Stimulated activated CD8-positive, alpha-beta memory T cell treated with anti-CD3 and anti-CD28 coated beads, Interleukin-7, amount 100 ng/mL, for 1 hour (primary cell): ENCODE measurements at places on chromosomes 2 and 18.

DNA sequence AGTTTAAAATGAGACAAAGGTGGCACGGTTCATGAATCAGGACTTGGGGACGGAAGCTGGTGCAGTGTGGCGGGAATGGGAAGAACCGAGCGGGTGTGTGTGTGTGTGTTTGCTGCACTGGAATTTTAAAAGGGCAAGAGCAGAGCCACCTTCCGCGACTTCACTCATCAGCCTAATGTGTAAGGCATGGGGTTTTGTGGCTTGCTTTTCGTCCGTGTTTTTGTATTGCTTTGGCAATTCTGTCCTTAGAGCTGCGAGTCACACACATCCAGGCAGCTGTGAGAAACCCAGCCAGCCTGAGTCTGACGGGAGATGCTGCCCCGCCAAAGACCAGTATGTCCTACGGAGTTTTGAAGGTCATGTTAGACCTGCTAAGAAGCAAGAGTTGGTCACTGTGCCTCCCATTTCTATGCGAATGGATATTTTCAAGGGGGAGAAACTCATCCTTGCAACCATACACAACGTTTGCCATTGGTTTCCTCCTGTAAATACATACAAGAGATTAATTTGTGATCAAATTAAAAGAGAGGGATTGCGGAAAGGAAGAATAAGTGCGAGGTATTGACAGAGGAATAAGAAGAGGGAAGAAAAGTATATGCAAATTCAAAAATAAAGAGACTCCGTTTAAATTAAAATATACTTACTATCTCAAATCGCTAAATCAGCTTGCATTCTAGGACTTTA lies 665 bp upstream of the CACNB4 start:
- no peak for DNase-seq

GRCh38 chr18:24695168-24695567 lies 234.7 kb downstream of the HRH4 start:
- DNase-seq: no peak

- DNase-seq: no peak
Observed at GRCh38 chr2:99881901-99882591, 260.3 kb downstream of the AFF3 start.

- no peak for DNase-seq
Observed at GRCh38 chr2:185384822-185385560, 353.6 kb upstream of the FSIP2 start.

DNA sequence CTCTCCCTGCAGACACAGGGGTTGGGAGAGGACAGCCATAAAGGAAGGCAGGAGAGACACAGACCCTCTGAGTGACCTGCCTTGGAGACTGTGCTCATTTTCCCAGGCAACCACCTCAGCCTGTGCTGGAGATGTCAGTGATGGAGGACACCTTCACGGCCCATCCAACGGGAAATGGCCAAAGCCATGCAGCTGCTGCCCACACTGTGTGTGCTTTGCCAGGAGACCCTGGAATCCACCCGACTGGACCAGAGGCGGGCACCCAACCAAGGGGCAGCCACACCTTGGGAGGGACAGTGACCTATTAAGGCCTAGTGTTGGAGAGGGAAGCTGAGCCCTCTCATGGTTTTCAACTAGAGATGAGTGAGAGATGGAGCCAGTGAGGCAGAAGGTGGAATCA lies 192.5 kb downstream of the SMAD2 start:
- DNase-seq: no peak

DNA sequence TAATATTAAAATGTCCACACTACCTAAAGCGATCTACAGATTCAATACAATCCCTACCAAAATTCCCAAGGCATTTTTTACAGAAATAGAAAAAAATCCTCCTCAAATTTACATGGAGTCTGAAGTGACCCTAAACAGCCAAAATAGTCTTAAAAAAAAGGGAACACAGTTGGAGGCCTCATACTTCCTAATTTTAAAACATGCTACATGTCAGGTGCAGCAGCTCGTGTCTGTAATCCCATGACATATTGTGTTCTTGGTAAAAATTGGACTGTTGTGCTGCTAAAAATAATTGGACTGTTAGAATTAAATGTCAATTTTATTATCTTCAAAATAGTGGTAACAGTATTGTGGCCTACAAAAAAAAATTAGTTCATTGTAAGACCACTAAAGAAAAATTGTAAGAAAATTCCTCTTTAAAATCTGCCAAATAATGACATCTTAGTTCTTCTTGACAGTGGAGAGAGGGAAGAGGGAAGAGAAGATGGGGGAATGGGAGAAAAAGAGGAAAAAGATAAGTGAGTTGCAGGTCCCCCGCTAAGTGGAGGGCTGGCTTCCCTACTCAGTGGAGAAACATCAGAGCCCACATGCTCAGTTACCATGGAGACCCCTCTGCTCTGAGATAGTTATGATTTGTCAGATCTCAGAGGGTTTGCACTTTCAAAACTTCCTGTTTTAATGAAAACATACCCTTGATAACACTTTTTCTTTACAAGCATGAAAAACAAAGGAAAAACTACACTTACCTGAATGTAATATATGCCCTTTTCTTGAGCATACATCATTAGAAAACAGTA lies 46.5 kb downstream of the UNC50 start:
- no peak for DNase-seq

DNA sequence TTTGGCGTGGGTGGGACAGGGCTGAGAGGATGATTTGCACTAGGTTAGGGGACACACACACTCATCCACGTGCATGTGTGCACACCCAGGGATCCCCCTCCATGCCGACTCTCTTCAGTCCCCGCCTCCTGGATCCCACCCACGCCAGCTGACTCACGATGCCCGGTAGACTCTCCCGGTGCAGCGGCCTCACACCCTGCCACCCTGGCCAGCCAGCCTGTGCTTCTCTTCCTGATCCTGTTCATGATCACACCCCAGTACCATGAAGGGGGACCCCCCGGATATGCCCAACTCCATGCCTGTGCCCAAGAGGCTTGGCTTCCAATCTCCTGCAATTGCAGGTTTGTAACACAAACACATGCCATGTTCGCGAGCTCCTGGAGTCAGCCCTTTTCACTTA lies 157.8 kb upstream of the HDAC4 start:
- DNase-seq: no peak

DNA sequence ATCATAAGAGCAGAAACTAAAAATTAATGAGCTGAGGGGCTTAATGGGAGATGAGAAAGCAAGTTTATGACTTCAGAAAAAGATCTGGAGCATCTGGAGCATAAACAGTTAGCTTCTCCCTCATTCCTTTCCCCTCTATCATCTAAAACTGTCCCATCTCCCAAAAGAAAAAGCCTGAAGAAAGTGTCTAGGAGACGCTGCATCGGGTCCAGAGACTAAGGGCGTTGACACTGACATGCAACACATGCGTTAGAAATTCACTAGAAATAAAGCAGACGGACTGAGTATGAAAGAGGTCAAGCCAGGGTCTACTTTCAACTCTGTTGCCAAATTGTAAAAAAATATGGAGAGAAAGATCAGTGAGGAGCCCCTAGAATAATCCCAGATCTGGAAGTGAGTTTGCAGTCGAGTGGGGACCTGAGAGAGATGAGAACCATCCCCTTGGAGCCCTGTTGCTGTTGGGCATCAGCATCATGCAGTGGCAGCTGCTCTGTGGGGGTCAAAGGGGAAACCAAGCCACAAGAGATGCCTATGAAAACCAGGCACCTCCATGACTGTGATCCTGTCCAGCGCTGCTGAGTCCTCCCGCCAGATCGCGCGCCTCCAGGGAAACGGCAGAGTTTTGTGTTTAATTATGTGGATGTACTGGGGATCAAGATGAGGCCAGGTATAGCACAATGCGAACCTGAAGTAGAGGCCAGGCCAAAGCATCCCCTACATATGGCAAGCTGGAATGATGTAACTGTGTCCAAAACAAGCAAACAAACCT lies 13.9 kb downstream of the ANTXR1 start:
- no peak for DNase-seq

DNA sequence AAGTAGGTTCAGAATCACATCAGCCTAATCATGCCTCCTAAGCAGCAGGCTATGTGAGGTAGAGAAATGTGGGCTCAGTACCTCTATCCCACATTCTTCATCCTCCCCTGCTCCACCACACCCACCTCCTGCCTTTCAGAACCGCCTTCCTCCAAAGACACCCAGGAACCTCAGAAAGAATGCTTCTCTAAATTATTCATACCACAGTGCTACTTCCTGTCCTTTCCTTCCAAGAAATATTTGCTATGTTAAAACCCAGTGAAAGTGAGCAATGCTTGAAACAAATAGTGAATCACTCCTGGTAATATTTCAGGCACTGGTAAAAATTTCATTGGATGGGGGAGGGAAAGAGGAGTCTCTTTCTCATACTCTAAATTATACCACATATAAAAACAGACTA lies 24.0 kb upstream of the CREB1 start:
- DNase-seq: no peak

GRCh38 chr2:38873763-38874162 lies 2.0 kb downstream of the DHX57 start:
- DNase-seq: no peak
